ENCODE measurements at places on chromosomes 2 and 18.

- no peak for DNase-seq
These were observed 649.4 kb downstream of the TDRD15 start for GRCh38 chr2:21773168-21773567.

GRCh38 chr18:34738175-34738894, 28.2 kb downstream of the DTNA start:
- no peak for DNase-seq

DNA sequence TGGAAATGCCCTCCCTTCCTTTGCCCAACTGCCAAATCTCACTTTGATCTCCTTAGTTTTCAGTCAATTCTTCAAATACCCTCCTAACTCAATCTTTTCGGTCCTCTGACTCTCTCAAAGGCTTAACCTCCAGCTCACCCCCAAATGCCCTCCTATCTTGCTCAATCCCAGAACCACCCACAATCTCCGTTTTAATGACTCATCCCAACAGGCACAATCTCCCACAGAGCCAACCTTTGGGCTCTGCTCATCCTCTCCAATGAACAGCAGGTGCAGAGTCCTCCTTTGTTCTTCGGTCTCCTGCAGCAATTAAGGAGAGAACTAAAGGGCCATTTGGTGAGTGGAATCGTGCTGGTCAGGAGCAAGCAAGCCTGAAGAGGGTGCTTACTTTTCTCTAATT, 366.1 kb upstream of the CRIM1 start:
- DNase-seq, result no peak

GRCh38 chr2:128410035-128410757, 91.5 kb upstream of the HS6ST1 start:
- no peak for DNase-seq

DNA sequence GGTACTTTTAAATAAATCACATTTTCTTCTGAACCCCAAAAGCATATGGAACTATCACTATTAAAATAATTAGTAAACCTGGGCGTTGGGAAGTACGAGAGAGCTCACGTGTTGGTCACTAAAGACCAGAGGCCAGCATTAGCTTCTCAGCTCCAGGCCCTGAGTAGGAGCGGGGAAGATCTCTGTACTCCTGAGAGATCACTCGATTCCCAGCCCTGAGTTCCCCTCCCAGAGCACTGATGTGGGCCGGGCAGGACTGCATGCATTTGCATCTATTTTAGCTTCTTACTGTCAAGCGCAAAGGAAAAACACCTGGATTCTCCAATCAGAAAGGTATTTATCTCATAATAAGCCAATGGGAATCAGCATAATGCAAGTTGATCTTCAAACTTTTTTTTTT, 6.2 kb downstream of the PXDN start:
- DNase-seq, result no peak

DNA sequence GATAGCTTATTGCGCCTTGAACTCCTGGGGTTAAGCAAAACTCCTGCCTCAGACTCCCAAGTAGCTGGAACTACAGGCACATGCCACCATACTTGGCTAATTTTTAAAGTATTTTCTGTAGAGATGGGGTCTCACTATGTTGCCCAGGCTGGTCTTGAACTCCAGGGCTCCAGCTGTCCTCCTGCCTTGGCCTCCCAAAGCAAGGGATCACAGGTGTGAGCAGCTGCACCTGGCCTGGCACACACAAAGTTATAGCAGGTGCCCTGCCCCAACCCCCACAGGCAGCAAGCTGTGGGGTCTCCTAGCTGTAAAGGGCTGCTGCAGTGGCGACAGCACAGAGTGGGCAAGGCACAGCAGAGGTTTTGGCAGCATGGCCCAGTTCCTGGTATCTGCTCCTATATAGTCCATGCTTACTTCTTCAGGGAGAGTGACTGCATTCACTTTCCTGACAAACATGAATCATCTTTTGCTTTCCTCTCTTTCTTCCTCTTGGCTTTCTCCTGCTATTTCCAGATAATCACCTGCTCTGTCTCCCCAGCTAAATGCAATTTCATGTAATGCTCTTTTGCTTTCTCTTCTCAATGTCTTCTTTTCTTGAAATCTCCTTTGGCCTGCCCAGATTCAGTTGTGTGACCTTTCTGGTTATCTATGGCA, 27.3 kb upstream of the METAP1D start:
- DNase-seq, result no peak

DNA sequence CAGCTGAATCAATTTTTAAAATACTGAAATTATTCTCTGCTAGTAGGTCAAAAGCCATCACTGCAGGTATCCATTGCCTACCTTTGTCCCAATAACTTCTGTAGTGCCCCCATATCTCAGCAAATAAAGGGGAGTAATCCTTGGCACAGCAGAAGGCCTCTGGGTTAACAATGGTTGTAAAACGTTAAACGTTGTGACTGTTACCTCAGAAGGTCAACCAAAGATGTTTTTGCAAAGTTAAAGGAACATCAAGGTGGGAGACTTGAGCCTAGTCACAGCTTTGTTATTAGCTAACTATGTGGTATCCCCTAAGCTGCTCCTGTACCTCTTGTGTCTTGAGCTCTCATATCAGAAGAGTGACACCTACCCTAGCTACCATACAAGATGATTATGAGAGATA, 60.5 kb downstream of the COX7A2L start:
- no peak for DNase-seq

DNA sequence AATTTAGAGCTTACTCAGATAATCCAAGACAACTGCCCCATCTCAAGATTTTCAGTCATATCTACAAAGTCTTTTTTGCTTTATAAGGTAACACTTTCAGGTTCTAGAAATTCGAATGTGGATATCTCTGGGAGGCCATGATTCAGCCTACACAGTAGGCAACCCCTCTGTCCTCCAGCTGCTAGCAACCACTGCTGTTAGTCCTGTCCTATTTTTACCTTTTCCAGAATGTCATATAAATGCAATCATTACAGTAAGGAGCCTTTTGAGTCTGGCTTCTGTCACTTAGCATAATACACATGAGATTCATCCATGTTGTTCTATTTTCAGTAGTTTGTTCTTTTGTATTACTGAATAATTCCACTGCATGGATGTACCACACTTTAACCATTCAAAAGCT, 28.5 kb upstream of the MARCHF7 start:
- DNase-seq, result no peak

- DNase-seq, result no peak
These were observed 533 bp downstream of the HPCAL1 start for GRCh38 chr2:10303181-10303693.

DNA sequence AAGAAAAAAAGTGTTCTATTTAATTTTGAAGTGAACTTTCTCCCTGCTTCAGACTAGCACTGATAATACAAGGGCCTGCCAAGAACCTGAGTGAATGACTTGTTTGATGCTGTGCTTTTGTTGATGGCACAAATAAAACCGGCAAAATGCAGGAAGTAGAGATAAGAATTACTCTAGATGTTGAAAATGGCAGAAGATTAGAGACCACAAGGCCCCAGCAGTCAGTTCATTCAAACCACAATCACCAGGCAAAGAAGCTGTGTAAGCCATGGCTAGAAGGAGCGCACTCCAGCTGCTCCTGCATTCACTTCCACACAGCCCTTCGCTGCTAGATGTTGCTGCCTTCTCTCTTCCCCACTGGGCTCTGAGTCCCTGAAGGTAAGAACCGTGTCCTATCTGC, 297.1 kb downstream of the AGPS start:
- no peak for DNase-seq

- DNase-seq, result no peak
These were observed 199.5 kb downstream of the OSR1 start for GRCh38 chr2:19158896-19159295.

- no peak for DNase-seq
These were observed 1321.5 kb upstream of the CELF4 start for GRCh38 chr18:38886861-38887670.

DNA sequence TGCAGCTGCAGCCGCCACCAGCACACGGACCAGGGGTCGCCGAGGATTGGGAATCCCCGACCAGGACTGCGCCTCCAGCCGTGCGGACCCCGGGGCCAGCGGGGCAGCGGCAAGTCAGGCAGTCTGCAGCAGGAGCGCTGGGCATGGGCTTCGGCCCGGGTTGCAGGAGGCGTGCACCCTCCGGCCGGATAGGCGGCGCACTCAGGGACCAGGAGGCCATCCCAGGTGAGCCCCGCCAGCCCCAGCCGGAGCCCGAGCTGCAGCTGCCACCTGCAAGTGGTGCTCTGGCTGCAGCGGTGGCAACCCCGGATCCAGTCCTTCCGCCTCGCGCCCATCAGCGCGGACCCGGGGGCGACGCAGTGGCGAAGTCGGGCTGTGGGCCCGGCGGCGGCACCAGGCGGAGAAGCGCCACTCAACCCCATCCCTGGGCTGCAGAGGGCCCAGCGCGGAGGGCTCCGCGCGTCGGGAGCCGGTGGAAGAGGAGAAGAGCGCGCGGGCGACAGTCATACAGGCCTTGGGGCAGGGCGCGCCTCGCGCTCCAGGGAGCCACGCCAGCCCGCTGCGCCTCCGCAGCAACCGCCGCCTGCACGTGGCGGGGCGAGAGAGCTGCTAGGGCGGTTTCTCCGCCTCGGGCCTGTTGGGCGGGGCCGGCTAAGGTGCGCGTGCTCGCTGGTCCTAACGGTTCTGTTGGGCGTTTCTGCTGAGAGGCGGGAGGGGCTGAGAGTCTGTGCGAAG, 73.8 kb downstream of the RPIA start:
- peak; percentile 26 for DNase-seq

DNA sequence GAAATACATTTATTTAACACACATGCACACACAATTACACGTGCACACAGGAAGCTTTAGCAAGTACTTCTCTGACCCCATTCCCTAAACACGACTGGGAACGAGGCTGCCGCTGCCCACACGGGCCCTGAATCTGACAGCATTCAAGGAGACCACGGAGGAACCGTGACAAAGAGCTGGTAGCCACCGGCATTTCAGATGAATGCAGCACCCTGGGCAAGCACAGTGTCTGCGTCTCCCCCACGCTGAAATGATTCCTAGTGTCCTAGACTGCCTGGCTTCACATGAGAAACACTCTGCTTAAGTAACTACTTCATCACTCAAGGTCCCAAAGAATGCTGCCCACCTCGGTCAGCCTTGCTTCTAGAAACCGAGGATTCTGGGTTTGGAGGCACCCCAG, 95.0 kb downstream of the HDAC4 start:
- DNase-seq, result no peak

DNA sequence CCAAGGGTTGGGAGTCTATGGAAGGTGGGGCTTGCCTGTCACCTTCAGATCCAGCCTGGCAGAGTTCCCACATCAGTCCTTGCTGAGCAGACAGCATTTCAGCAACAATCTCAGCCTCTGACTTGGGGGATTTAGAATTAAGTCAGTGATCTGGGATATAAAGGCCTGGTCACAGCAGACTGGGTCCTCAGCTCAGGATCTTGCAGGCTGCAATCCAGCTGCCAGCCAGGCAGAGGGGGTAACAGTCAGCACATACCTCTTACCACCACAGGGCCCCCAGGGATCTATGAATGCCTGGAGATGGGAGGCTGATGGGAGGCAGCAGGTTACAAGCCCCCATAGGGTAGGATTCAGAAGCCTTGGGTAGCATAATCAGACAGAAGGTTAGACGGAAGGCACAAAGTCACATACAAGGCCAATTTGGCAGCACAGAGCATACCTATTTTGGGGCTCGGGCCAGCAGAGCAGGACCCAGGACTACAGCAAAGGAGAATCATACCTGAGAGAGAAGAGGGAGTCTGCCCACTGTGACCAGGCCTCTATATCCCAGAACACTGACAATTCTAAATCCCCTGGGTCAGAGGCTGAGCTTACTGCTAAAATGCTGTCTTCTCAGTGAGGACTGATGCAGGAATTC, 163.5 kb downstream of the MTCL1 start:
- no peak for DNase-seq

DNA sequence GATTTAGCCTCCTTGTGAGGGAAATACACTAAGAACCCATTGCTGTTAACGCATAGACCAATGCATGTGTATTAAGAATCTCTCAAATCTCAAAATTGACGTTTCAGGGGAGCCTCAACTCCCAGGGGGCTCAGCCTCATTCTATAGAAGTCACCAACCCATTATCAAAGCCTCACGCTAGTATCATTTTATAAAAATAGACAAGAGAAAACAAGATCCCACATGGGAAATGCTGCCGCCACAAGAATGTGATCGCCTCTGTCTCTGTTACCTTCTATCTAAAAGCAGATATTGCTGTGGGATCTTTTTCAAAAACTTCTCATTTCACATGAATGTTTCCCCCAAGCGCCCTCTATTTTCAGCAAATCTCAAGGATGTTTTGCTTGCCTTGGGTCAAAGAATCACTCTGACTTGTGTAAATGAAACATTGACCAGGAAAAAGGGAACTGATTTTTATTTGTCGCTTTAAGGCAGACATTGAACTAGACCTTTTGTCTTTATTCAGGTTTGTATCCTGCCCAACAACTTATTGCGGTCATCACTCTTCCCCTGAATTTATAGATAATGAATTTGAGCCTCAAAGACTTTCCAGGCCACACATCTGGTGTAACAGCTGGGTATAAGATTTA, 679.0 kb upstream of the ID2 start:
- no peak for DNase-seq
